Cerebellum (tissue), 4 donors: ENCODE measurements at places on chromosomes 5 and 9.

DNA sequence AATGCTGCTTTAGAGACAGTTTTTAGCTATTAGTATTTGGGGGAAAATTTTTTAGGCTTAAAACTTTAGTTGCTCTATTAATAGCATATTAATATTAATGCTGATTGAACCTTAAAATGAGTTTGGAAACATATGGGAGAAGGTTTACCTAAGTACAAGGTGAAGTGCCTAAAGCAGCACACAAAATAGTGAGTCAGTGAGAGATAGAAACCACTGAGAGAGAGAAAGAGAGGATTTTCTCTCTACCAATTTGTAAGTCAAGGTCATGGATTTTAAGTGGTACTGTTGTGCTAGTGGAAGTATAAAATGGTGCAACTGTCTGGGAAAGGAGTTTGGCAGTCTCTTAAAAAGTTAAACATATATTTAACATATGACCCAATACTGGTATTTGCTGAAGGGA is 64.9 kb downstream of the MARCHF3 start:
- DNase-seq, result no peak

- no peak for DNase-seq
Observed at GRCh38 chr5:151093476-151093889, 12.6 kb upstream of the TNIP1 start.

DNA sequence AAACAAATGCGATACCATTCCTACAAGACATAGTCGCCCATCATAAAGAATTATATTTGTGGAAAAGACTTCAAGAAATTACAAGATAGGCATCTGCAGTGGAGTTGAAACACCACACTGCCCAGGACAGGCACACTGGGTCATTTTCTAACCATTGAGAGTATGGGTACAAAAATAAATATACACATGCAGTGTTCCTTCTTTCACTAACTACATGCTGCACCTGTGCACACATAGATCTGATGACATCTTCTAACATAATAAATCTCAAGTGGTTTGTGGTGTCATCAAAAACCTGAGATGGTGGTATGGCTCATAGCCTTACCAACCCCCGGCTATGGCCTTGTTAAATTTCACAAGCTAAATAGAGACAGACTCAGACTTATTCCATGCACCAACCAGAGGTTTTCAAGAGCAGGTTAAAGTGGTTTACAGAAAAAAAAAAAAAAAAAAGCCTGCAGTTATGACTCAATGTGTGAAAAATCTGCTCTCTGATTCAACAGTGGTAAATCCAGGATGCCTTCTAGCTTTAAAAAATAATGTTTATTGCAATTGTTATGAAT is 12.4 kb upstream of the NFIB start:
- DNase-seq, result no peak

DNA sequence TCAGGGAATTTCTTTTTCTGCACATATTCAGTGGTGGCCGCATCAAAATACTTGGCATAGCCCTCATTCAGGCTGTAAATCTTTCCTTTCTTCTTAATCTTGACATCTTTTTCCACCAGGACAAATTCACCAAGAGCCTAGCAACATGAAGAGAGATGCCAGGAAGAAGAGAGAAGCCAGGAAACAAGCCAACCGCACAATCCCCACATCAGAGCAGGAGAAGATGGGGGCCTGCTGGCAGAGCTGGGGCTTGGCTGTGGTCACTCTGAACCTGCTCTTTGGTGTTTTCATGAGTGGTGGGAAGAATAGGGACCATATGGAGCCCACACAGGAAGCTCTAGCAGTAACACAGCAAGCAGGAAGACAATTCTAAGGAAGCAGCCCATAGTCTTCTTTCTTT is 12.4 kb downstream of the PCAT7 start:
- DNase-seq, result no peak
